CD8-positive, alpha-beta T cell (primary cell): ENCODE measurements at places on chromosomes 12 and 14.

DNA sequence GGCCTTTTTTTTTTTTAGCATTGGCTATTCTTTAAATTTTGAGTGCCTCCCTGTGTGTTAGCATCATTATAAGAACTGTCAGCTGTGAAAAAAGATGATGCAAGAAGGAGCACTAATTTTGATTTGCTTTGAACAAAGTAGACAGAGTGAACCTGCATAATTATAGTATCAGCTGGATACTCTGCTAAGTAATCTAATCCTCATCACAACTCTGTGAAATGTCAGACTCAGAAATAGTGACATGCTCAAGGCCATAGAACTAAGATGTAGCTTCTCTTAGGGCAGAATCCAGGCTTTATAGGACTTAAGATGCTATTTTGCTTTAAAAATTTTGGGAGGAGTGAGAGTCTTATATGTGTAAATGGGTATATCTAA is 31.9 kb downstream of the FBXO34 start:
- no peak for DNase-seq

DNA sequence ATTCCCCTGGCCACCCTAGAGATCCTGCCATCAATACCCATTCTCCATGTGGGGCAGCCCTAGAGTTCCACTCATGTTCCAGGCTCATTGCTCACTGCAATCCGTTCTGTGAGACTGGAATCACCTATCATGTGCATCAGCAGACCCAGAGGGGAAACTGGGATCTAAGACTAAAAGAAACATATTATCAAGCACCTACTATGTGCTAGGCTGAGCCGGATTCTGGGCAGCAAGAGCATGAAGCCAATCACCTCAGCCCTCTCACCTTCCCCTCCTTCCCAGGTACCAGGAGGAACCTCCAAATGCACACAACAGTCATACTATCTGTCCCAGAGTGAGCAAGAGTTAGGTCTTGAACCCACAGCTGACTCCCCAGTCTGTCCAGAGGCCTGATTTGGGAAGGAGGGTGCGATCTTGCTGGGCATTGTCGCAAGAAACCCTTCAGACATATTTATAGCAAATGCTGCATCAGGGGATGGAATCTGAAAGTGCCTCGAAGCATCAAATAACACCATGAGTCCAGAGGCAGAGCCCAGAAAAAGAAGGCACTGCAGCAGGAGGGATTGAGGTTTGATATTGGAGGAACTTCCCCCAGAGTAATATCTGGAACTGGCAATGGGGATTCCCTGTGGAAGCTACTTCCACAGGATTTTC is 6.7 kb upstream of the CACNB3 start:
- no peak for DNase-seq

DNA sequence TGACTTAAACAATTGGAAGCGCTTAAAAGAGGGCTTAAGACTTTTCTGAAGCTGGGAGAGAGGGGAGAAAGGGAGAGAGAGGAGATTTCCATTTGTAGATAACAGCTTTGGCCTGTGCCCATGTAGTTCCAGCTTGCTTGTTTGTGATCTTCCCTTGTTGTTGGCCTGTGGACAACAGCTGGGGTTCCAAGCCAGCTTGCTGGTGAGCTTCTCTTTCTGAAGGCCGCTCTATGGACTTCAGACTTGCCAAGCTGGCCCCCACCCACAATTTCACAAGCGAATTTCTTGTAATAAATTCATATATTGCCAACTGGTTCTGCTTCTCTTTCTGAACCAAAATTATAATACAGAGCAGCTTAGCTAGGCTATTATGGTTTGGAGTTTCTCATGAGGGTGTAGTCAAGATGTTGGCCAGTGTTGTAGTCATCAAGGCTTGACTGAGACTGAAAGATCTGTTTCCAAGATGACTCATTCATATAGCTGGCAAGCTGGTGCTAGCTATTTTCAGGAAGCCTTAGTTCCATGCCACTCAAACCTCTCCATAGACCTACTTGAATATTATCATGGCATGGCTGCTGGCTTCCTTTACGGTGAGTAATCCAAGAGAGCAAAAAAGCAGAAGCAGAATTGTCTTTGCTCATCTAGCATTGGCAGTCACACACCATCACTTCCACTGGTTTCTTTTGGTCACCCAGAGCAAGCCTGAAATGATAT is 89.4 kb downstream of the ATP23 start:
- DNase-seq: no peak

- DNase-seq: no peak
These were observed 36.9 kb upstream of the SMUG1 start for GRCh38 chr12:54225666-54226065.

DNA sequence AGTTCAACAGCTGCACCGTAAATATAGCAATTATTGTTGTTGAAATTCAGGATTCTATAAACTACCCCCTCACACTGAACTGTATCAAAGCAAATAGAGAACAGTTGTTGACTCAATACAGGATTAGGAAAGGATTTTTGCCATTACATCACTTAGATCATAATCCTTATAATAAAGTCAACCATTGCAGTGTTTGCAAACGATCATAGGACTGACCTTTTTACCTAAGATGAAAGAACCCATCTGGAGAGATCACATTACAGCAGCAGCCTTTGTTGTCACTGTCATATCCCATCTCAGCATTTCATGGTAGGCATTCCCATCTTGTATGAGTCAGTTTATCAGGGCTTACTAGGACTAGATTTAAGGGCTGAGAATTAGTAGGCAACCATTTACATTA is 96.1 kb downstream of the IPO8 start:
- DNase-seq: no peak

GRCh38 chr12:103036581-103037214 is 79.2 kb downstream of the ASCL1 start:
- DNase-seq: no peak

GRCh38 chr12:108918206-108918605 is 38.3 kb downstream of the DAO start:
- DNase-seq: no peak

DNA sequence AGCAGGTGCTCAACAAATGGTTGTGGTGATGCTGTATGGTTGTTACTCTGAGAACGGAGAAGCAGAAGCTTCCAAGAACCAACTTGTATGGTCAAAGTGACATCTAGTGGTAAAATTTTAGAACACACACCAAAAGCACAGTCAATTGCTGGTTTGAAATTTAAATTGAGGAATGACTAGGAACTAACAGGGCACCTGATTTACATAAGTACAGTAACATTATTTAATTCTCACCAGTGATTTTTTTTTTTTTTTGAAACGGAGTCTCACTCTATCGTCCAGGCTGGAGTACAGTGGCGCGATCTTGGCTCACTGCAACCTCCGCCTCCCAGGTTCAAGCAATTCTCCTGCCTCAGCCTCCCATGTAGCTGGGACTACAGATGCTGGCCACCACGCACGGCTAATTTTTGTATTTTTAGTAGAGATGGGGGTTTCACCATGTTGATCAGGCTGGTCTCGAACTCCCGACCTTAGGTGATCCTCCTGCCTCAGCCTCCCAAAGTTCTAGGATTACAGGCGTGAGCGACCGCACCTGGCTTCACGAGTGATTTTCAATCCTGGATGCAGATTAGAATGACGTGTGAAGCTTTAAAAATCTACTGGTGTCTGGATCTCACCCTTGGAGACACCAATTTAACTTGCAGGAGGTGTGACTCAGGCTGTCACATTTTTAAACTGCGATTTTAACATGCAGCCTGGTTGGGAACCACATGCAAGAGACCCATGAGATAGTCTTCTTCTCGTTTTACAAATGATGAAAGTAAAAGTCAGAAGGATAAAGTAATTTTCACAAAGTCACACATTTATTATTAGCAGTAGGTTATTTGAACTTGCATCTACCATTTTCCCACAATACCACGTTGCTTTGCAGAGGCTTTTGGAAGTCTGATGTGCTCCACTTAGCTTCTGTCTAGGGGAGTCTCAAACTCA is 14.1 kb upstream of the NUMB start:
- DNase-seq: no peak

DNA sequence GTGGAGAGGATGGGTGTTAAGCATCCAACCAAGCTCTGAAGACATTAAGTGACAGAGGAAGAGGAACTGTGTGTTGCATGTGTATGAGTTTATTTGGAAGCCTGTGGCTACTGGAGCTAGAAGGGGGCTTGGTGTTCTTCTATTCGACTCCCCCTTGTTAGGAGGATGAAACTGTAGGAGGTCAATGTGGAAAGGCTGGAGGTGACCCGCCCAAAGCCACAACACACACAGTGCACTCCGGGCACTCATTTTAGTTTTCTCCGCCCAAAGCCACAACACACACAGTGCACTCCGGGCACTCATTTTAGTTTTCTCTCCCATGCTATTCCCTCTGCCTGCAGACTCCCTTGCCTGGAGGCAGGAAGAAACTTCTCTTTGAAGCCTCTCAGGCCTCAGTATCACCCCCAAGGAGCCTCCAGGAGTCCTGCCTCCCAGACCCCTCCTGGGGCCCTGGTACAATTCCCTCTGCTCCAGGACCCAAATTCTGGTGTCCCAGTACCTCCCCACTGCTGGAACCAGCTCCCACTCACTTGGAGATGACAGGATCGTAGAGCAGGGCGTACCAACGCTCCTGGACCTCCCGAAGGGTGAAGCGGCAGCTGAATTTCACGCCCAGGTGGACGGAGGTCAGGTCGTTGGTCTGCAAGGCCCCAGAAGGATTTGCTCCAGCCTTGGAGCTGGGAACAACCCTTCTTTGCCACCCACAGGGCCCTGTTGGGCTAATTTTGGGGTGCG is 3.8 kb downstream of the MCRS1 start:
- DNase-seq: no peak

DNA sequence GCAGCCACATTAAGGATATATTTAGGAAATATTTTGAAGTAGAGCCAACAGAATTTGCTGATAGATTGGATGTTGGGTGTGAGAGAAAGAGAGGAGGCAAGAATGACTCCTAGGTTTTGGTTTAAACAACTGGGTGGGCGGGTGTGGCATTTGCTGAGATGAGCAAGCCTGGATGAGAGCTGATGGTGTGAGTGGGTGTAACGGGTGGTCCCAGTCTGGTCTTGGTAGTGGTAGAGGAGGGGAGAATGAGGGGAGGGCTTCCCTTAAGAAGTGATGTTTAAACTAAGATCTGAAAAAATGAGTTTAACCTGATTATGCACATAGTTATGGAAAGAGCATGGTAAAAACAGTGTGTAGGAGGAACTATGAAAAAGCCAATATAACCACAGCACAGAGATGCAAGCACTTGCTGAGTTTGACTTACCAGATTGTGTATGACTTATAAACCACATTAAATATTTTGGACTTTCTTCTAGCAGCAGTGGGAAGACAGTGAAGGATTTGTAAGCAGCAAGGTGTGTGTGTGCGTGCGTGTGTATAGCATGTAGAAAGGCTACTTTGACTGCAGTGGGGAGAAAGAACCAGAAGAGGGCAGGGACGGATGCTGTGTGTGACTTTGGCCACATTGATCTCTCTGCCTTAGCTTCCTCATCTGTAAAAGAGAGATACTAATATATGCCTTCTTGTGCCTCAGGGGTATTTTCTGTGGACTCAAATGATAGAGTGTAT is 139.7 kb downstream of the PRIMA1 start:
- peak; percentile 5 for DNase-seq

GRCh38 chr12:3303410-3304136 is 187.4 kb upstream of the PRMT8 start:
- DNase-seq: no peak

GRCh38 chr12:106004289-106004688 is 134.5 kb downstream of the NUAK1 start:
- no peak for DNase-seq

DNA sequence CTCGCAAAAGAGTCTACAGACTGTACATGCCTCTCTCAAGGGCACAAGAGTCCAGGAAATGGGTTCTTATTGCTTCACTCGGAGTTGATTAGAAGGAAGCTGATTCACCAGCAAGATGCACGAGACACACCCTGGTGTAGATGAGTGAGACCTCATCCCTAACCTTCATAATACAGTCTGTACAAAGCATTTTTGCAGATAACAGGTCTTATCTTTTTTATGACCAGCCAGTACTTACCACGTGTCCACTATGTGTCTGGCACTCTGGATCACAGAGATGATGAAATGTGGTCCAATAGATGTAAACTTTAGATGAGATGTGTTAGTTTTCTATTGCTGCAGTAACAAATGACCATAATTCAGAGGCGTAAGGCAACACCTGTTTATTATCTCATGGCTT is 53.4 kb upstream of the PWP1 start:
- no peak for DNase-seq

DNA sequence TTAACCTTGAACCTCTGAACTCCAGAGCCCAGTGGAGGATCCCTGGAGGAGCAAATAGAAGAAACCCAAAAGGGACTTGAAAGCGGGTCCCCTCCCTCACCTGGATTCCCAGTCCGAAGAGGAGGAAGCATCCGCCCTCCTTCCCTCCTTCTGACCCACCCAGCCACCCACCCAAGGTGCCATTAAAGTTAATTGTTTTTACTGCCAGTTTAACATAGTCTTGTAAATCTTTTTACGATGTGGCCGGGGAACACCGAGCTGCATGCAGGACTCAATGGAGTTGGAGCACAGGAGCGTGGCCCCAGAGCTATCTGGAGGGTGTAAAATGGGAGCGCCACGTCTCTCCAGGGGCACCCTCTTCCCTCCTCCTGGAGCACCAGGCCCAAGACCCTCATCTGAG is 49.9 kb upstream of the TBX3 start:
- no peak for DNase-seq

DNA sequence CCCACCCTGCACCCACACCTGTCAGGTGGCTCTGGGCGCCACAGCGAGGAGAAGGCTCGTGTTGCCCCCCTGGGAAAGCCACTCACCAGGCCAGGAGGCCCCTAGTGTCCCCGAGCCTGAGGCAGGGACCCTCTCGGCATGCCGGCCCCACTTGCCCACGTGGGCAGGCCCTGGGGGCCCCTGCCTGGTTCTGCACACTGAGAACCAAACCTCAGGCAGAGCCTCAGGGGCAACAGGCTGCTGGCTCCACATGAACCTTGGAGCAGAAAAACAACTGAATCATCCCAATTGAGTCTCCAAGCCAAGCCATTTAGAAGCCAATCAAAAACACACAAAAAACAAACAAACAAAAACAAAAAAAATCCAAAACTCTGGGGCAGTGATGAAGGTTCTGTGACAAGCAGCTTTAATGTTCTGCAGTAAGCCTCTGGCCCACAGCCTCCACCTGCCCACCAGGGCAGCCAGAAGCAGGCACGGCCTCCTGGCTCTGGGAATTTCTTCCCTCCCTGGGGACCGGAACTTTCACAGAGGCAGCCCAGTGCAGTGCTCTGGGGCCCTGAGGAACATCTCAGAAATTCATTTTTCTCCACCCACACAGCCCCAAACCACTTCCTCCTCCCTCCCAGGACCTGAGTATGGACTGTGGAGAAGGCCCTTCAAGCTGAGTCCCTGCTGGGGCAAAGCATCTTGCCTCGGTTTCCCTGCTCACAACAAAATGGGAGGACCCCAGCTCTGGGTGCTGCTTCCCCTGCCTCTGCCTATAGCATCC is 90.2 kb downstream of the CHGA start:
- DNase-seq: no peak

DNA sequence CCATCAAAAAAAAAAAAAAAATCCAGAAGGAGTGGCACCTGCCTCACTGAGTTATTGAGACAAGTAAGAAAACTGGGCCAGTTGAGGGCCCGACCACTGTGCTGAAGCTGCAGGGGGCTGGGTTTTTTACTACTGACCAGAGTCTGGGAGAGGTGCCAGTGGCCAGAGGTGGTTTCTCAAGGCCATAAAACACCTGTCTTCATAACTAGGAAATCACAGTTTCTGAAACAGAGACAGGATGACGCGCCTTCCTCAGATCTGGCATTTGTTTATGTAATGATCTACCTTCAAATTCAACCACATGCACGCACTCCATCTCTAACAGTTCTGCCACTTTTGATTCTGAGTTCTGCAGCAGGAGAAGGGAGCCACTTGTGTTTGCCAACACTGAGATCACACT is 12.7 kb downstream of the TSPAN11 start:
- no peak for DNase-seq

GRCh38 chr14:56102941-56103340 is 15.3 kb upstream of the PELI2 start:
- no peak for DNase-seq
